Naive thymus-derived CD4-positive, alpha-beta T cell (primary cell): ENCODE measurements at places on chromosomes 5 and 9. TPM values are rescaled to one million over a fixed set of nuclear protein-coding genes. Genes with fewer than 3 reads are reported as not detected.

The IL31RA gene
- polyA plus RNA-seq = not detected

The C1QTNF3 gene
- 0.52 TPM for polyA plus RNA-seq

The MAST4 gene
- polyA plus RNA-seq = 21.7 TPM

The NXNL2 gene
- not detected for polyA plus RNA-seq

The TMEM174 gene
- polyA plus RNA-seq = not detected

The PRLR gene
- not detected for polyA plus RNA-seq

The LSM11 gene
- 0.92 TPM for polyA plus RNA-seq

The UBQLN1 gene
- polyA plus RNA-seq = 82.3 TPM

The CCL27 gene
- not detected for polyA plus RNA-seq

The SEC16A gene
- polyA plus RNA-seq = 42.9 TPM

The ITGA1 gene
- polyA plus RNA-seq = 1.6 TPM

The RNF130 gene
- 18.1 TPM for polyA plus RNA-seq

The KCNV2 gene
- polyA plus RNA-seq = not detected

The EPB41L4B gene
- not detected for polyA plus RNA-seq

The FOXI1 gene
- polyA plus RNA-seq = not detected

The LOX gene
- polyA plus RNA-seq = 0.18 TPM

The PCDHB8 gene
- not detected for polyA plus RNA-seq

The PCDHA5 gene
- polyA plus RNA-seq = not detected

The SHOC1 gene
- polyA plus RNA-seq = not detected

The MARVELD2 gene
- polyA plus RNA-seq = 0.37 TPM

The SLC6A7 gene
- polyA plus RNA-seq = not detected

The PDE6A gene
- polyA plus RNA-seq = 0.11 TPM

The NPDC1 gene
- polyA plus RNA-seq = 0.36 TPM

The CFAP90 gene
- polyA plus RNA-seq = not detected

The CLTB gene
- polyA plus RNA-seq = 90.9 TPM

The IFNA13 gene
- not detected for polyA plus RNA-seq

The SUSD3 gene
- polyA plus RNA-seq = 315 TPM

The FOXD4L4 gene
- not detected for polyA plus RNA-seq
